ENCODE measurements at places on chromosomes 12 and 14.

DNA sequence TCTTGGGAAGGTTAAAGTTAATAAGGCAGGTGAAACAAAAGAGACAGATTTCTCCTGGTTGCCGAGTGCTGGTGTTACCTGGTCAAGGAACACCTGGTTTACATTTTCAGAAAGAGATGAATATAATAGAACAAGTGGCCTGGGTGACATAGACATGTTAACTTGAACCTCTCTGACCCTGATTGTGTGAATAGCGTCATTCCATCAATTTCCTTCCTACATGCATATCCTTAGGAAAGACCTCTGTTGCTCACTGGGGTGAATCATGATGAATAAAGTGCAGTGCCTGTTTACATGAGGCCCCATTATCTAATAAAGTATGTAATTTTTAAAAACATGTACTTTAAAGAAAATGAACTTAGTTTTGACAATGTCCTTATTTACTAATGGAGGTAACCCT is 1822.9 kb upstream of the FLRT2 start:
- DNase-seq: no peak

DNA sequence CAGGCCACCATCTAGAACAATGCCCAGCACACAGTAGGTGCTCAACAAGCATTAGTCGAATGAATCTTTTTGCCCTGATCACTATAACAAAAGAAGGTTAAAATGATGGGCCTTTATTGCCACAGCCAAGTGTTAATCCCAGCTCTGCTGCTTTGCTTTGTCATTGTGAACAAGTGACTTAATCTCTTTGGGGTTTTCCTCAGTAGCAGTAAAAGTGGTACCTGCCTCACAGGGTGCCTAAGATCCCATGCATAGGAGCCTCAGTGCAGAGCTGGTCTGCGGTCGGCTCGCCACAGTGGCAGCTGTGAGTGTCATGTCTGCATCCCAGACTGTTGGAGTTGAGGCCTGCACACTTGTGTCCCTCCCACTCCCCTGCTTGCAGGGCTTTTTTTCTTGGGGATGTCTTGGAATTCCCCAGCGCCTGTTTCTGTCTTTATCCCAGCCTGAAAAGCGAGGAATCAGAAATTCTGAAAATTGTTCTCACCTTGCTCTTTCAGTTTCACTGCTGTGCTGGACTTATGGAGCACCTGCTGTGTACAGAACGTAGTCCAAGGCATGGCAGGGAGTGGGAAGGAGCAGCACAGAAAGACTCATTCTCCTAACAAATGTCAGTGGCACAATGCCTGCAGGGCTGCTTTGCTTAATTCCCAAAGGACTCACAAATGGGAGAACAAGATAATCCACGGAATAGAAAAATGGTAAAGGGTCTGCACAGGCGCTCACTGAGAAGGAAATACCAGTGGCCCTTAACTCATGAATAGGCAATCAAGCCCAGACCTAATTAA is 90.8 kb downstream of the EML1 start:
- DNase-seq: no peak

DNA sequence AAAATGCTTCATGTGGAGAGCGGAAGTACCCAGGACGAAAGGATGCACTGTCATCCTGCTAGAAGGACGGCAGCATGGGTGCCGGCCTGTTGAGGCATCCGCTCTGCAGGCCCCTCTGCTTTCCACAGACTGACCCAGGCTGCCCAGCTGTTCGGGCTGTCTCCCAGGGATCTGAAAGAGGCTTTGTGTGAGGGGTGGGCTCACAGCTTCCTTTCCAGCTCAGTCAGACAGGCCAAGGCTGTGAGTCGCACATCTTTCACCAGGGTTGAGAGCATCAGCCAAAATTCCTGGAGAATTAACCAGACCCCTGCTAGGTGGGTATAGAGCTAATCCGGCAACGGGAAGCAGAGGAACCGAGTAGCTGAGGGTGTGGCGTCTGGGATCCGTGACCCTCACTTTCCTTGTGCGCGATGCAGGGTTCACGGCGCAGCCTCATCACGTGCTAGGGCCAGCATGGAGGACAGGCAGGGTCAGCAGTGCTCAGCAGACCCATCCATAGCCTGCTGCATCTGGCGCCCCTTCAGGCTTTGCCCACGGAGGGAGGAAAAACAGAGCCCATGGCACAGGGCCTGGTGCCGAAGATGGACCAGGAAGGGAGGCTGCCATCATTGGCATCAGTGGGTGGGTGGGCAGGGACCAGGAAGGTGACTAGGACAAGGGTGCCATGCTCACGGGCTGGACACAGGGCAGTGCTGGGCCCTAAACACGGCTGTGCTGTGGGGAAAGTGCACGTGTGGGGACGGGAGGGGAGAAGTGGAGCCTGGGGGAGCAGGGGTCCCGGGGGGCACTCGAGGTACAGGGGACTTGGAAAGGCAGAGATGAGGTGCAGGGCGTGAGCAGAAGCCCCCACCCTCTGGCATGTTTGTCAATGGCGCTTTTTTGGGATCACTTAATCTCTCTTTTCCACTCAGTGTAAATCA is 9.2 kb upstream of the SIVA1 start:
- DNase-seq: no peak

GRCh38 chr12:46547421-46548354 is 175.1 kb upstream of the SLC38A2 start:
- DNase-seq: no peak

DNA sequence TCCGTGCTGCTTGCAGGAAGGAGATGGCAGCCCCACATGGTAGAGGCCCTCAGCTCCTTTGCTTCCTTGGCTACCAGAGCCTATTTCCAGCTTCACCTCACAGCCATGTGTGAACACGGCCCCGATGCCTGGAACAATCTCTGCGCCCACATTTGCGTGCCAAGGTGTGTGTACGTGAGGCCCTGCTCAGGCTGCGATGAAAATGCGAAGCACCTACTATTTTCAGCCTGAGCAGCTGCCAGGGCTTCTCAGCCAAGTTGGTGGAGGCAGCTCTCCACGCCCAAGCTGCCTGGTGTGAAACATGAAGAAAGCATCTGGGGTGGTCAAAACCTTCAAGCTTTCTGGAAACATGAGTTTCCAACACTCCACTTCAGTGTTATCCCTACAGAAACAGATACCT is 177.8 kb upstream of the EGLN3 start:
- DNase-seq: no peak
